ENCODE measurements at places on chromosomes 12 and 14.
A peak's percentile ranks its signal among the peaks of the same experiment; 100 is the strongest.

DNA sequence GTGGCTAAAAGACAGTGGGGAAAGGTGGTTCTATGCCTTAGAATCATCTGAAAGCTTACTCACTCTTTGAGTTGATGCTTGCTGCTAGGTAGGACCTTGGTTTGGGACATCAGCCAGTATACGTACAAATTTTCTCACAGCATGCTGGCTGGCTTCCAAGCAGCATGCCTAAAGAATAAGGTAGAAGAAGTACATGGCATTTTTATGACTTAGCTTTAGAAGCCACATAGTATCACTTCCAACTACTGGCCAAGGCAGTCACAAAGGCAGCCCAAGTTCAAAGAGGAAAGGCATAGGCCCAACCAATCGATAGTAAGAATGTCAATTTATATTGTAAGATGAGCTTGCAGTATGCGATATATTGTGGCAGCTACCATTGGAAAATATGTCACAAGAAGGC is 284.2 kb upstream of the CAND1 start:
- no peak for DNase-seq

- no peak for DNase-seq
Observed at GRCh38 chr14:99915305-99916090, 122.3 kb downstream of the EML1 start.

DNA sequence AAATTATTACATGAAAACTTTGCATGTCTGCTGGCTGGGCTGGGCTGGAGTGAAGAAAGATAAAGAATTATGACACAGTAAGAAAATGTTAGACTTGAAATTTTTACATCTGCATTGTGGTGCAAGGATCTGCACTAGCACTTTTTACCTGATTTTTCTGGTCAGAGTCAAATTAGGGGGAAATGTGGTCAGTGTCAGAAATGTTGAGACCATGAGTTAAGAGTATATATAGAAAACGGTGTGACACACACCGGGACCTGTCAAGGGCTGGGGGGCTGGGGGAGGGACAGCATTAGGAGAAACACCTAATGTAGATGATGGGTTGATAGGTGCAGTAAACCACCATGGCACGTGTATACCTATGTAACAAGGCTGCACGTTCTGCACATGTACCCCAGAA is 90.3 kb downstream of the IGF1 start:
- no peak for DNase-seq

GRCh38 chr12:91093341-91093740 is 18.0 kb downstream of the LUM start:
- no peak for DNase-seq

- DNase-seq = no peak
Observed at GRCh38 chr12:76064904-76065303, 19.6 kb downstream of the NAP1L1 start.

GRCh38 chr12:110050927-110051326 is 2.6 kb upstream of the C12orf76 start:
- DNase-seq = no peak

GRCh38 chr14:91330856-91331255 is 86.4 kb upstream of the GPR68 start:
- DNase-seq = no peak

- no peak for DNase-seq
Observed at GRCh38 chr14:25750436-25750835, 700.5 kb upstream of the STXBP6 start.

DNA sequence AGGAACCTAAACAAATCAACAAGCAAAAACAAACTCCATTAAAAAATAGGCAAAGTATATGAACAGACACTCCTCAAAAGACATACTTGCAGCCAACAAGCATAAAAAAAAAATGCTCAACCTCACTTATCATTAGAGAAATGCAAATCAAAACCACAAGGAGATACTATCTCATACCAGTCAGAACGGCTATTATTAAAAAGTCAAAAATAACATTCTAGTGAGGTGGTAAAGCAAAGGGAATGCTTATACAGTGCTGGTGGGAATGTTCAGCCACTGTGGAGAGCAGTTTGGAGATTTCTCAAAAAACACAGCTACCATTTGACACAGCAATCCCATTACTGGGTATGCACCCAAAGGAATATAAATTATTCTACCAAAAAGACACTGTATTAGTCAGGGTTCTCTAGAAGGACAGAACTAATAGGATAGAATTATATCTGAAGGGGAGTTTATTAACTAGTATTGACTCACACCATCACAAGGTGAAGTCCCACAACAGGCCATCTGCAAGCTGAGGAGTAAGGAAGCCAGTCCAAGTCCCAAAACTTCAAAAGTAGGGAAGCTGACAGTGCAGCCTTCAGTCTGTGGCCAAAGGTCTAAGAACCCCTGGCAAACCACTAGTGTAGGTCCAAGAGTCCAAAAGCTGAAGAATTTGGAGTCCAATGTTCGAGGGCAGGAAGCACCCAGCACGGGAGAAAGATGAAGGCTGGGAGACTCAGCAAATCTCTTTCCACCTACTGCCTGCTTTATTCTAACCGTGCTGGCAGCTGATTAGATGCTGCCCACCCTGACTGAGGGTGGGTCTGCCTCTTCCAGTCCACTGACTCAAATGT is 101.6 kb upstream of the KRAS start:
- DNase-seq = no peak

- DNase-seq = no peak
Observed at GRCh38 chr14:76201162-76201561, 49.4 kb downstream of the GPATCH2L start.

DNA sequence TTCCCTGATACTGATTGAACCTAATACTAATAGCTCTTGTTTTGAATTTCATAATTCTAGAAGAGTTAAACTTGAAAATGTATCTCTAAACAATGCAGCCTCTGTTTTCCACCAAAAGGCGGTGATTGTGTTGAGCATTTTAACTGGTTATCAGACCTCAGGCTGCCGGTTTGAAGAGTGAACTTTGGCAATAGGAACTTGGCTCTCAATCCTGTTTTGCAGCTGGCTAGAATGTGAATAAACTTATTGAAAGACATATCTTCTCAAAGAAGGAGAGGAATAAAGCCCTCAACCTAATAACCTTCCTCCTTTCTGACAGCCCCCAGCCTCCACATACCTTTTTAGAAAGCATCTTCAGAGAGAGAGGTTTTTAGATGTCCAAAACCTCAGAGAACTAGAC is 105.4 kb downstream of the SRGAP1 start:
- DNase-seq = peak; percentile 69

DNA sequence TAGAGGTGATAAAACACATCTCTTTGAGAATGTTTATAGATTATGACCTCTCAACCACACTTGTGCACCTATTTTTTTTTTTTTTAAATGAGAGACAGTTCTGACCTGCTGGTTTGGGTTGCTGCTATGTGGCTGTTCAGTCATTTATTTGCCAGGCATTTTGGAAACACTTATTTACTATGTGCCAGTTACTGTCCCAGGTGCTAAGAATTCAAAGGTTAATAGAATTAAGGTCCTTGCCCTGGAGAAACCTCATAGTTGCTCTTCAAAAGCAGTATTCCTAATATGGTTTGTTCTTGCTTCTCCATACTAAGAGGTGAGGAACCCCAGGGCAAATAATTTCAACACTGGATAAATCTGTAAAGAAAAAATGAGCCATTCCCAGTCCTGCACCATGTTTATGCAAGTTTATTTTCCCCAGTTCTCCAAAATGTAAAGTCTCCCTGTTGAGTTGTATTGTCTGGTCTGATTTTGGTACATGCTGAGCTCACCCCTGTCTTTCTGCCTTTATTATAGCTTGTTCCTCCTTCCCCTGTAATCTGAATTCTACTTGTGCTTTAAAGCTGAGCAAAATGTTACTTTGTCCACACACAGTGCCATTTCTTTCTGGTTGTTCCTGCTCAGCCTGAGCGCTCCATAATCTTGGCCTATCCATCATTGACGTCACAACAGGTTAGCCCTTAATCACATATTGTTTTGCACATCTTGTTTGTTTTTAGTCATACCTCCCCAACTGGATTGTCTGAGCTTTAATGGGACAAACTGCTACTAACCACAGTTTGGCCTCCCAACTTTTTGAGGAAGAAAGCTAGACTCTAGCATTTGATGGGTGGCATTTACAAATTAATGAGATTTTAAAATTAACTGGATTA is 56.7 kb downstream of the SRGAP1 start:
- DNase-seq = no peak

GRCh38 chr12:77433799-77434198 is 368.4 kb upstream of the E2F7 start:
- DNase-seq = no peak

DNA sequence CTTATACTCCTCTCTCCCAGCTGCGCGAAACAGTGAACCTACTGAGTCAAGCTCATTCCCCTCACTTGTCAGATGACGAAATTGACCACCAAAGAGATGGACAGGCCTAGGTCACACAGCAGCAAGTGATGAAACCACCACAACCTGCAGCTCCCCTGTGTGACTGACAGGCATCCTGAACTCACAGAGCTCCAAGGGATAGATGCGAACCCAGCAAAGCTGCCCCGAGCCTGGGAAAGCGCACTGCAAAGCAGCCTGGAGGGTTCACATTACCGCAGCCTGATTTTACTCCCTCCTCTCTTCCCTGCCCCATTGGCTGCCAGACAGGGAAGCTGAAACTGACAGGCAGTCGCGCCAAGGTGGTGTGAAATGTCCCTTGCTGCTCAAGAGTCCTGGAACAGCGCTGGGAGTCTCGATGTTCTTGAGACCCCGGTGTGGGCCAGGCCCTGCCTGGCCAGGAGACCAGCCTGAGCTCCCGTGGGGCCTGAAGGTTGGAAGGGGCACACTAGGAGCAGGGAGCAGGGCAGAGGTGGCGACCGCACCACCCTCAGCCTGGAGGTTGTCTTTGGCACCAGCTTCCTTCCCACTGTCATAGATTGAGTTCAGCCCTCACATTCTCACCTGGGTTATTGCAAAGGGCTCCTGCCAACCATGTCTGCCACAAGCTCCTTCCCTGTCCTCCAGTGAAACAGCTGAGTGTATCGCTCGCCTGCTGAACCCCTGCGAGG is 36.3 kb downstream of the SNRNP35 start:
- DNase-seq = no peak

GRCh38 chr12:10365696-10366405 is 24.0 kb downstream of the KLRK1 start:
- peak; percentile 35 for DNase-seq

DNA sequence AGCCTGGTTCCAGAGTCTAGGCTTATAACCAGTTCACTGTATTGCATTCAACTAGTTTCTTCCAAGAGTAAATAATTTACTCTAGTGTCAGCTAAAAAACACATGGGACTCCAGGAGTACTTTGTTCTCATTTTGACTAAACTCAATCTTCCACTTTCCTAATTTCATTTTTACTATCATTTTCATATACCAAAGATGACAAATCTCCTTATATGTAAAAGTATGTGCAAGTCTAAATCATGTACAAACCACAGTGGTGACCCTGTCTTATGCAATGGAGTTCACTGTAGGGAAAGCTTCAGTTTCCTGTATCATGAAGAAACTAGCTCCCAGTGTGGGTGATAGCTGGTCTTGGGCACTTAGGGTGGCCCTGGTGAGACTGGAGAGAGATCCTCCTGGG is 151.6 kb downstream of the HELB start:
- DNase-seq = no peak

GRCh38 chr14:55900749-55901148 is 217.5 kb upstream of the PELI2 start:
- no peak for DNase-seq

Measured in stomach (tissue), 19 donors.